ENCODE measurements at places on chromosomes 5 and 9. TPM values are rescaled to one million over a fixed set of nuclear protein-coding genes. Genes with fewer than 3 reads are reported as not detected.

Gene CER1
- not detected for total RNA-seq

Gene LMX1B
- not detected for total RNA-seq

Gene PRR16
- total RNA-seq, result not detected

Gene ENTREP1
- total RNA-seq, result not detected

Gene SYK
- total RNA-seq, result 0.19 TPM

Gene ITK
- total RNA-seq, result 289 TPM

Gene IL9
- 2.6 TPM for total RNA-seq

Gene TUBB4B
- 128 TPM for total RNA-seq

Gene MELK
- 51.4 TPM for total RNA-seq

Gene NACC2
- total RNA-seq, result 13.7 TPM

Gene PANK3
- total RNA-seq, result 52.3 TPM

GRCh38 chr9:69012696-69013381, 1.1 kb downstream of the PRKACG start:
- DNase-seq, result no peak

- DNase-seq, result no peak
Observed at GRCh38 chr5:66993448-66993847, 203.2 kb downstream of the CD180 start.

GRCh38 chr5:146540414-146540813, 24.4 kb upstream of the GPR151 start:
- no peak for DNase-seq

- no peak for DNase-seq
Observed at GRCh38 chr9:136249877-136250559, 4.4 kb upstream of the QSOX2 start.

GRCh38 chr5:75358117-75358516, 21.1 kb downstream of the HMGCR start:
- DNase-seq, result no peak

DNA sequence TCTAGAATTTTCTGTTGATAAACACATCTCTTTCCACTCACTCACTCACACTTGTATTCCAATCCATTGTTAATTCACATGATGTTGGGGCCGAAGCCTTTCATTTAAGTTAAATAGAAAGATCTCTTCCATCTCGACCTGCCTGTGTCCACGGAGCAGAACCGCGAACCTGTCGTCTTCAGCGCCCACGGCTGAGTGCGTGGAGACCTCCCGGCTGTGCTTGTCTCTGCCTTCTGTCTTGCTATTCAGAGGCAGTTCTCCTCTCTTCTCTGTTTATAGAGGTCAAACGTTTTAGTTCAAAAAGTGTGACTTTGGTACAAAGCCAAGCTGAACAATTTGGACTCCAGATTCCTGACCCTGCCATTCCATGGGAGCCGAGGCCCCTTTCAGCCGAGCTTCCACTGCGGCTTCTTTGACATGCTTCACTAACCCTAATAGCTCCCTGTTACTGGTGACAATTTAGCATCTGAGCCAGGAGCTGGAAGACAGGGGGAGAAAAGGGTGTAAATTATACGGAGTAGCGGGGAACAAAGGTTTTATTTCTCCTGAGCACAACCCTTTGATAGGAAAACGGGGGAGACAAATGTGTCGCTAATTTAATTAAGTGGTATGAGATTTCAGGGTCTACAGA, 314.4 kb upstream of the IRX4 start:
- DNase-seq, result no peak

DNA sequence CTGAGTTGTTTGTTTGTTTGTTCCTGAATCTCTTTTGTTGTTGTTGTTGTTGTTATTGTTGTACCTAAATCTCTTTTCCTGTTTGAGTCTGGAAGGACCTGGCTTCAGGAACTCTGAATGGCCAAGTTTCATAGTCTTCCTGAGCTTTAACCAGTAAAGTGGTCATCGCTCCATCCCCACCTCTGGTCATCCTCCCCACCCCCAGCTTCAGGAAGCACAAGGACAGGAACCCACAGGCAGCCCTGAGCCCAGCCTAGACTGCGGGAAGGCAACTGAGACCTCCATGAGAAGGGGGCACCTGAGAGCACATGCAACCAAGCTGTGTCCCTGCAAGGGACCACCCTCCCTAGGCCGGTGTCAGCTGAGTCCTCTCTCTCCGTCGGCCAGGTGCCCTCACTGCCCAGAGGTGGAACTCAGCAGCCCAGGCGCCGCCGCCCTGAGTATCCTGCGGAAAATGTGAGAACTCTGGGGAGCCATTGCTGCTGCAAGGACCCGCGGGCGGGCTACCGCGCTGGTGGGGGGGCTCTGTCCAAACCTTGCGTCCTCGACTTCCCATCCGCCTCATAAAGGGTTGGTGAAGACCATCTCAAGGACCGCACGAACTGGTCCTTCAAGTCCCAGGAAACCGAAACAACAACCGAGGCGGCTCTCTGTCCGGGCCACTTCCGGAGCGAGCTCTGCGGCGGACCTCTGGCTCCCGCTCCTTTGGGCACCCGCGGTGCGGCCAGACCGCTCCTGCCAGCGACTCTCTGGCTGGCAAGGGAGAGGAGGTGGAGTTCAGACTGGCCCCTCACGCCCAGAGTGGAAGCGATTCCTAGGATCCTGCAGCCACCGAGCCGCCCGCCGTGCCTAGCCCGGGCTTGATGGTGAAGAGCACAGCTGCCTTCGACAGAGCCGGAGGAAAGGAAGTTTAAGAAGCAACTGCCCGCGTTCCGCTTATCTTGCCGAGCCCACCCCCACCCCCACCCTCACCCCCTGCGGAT, 4.2 kb downstream of the BARX1 start:
- DNase-seq, result no peak

- no peak for DNase-seq
Observed at GRCh38 chr5:15926586-15926985, 253.0 kb downstream of the MARCHF11 start.

DNA sequence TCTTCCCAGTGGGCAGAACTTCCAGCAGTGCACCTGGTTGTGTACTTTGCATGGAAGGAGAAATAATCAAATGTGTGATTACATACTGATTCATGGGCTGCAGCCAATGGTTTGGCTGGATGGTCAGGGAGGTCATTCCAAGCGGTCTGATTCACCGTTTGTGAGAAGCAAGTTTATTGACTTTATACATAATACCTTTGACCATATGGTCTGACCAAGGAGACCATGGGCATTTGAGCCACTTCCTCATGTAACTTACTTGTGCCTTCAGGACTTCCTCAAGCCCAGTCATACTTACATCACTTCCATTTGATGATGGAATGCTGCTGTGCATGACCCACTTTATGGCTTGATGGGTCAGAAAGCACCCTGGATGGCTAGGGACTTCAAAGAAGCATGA, 41.1 kb downstream of the DAP start:
- no peak for DNase-seq

GRCh38 chr5:995318-995717, 13.3 kb upstream of the NKD2 start:
- DNase-seq, result no peak

GRCh38 chr5:61779743-61780142, 447.7 kb downstream of the ZSWIM6 start:
- no peak for DNase-seq

GRCh38 chr5:115342590-115343377, 46.3 kb upstream of the CCDC112 start:
- DNase-seq, result no peak

All from activated T-cell treated with anti-CD3 and anti-CD28 coated beads, Interleukin-2, amount 50 U/mL, for 72 hours (primary cell).